ENCODE measurements at places on chromosomes 7 and 10. TPM values are rescaled to one million over a fixed set of nuclear protein-coding genes. Genes with fewer than 3 reads are reported as not detected.

Gene NEUROD6
- total RNA-seq, result not detected

Gene OR2A14
- total RNA-seq, result not detected

Gene DYDC2
- not detected for total RNA-seq

Gene CADPS2
- total RNA-seq, result 6.7 TPM

DNA sequence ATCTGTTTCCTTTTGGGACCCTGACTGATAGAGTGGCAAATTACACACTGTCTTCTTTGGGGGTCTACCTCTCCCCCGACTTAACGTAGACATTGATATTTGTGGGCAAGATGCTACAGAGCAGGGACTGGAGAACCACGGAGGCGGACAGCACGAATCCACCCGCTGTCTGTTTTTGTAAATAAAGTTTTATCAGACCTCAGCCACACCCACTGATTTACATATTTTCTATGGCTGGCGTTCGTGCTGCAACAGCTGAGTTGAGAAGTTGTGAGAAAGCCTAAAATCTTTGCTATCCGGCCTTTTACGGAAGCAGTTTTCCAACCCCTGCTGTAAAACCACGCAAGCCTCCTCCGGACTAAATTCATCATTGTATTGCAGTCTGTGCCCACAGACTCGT lies 17.2 kb upstream of the SLC35B4 start:
- no peak for DNase-seq

DNA sequence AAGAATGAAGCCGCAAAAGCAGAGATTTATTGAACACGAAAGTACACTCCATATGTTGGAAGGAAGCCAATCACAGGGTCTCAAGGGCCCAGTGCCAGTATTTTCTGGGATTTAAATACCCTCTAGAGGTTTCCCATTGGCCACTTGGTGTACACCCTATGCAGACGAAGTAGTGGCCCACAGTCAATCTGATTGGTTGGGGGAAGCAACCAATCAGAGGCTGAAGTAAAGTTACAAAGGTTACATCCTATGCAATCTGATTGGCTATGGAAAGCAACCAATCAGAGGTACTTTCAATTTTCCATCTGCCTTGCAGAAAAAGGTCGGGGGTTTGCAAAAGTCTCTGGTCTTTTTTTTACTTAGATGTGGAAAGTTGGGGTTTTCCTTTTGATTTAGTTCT lies 481.3 kb upstream of the NRP1 start:
- no peak for DNase-seq

DNA sequence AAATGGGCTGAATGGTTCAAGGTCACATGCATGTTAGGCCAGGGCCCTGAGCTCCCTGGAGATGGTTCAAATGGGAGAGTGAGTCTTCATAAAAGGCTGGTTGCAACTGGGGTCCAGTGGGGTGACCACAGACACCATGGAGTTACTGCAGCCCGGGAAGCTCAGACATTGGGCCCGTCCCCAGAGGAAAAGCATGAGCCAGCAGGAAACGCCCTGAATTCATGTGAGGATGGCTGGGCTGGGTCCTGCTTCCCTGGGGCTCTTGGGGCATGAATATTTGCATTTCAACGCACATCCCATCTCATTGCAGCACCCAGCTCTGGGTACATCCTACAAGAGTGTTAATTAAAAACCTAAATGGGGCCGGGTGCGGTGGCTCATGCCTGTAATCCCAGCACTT lies 549.0 kb downstream of the TCERG1L start:
- DNase-seq, result no peak

- no peak for DNase-seq
Observed at GRCh38 chr10:97518301-97519043, 19.7 kb downstream of the UBTD1 start.
